IMR-90 (cell line): ENCODE measurements at places on chromosomes 11 and 22.
A peak's percentile ranks its signal among the peaks of the same experiment; 100 is the strongest.

DNA sequence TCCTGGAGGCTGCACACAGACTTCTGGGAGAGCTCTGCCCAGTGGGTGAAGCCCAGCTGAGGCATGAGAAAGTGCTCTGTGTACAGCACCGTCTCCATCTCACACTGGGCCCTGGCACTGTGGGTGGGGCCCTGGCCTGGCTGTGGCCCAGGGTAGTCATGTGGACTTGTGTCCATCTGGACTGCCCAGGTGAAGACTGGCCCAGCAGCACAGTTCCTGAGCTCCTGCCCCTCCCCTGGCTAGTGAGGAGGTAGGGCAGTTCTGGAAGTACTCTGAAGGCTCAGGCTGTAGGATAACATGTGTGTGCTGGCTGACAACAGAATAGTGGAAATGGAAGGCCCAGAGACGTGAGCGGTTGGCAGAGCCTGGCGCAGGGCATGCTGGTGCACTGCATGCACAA, 35.4 kb downstream of the RSPH14 start:
- DNase-seq: no peak

- no peak for DNase-seq
Measured at GRCh38 chr22:31199187-31199586, 12.9 kb upstream of the LIMK2 start.

GRCh38 chr11:66559142-66559865, 9.1 kb downstream of the CTSF start:
- no peak for DNase-seq

GRCh38 chr11:5749836-5750235, 4.2 kb upstream of the OR52N4 start:
- no peak for DNase-seq

DNA sequence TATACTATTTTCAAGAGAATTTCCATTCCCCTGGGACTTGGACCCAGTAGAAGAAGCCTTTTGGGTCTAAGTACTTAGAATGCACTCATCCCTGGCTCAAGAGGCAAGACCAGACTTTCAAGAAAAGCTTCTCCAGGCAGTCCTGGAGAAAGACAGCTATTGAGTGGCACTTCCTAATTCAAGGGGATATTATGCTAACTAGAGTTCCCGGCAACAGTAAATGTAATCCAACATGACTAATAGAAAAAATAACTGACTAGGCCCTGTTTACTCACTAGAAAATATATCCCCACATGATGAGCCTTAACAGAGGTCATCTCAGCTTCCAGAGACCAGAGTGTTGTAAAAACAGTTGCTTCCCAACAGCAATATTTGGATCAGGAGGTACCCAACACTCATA, 47.2 kb upstream of the AKIP1 start:
- DNase-seq: peak; percentile 78

DNA sequence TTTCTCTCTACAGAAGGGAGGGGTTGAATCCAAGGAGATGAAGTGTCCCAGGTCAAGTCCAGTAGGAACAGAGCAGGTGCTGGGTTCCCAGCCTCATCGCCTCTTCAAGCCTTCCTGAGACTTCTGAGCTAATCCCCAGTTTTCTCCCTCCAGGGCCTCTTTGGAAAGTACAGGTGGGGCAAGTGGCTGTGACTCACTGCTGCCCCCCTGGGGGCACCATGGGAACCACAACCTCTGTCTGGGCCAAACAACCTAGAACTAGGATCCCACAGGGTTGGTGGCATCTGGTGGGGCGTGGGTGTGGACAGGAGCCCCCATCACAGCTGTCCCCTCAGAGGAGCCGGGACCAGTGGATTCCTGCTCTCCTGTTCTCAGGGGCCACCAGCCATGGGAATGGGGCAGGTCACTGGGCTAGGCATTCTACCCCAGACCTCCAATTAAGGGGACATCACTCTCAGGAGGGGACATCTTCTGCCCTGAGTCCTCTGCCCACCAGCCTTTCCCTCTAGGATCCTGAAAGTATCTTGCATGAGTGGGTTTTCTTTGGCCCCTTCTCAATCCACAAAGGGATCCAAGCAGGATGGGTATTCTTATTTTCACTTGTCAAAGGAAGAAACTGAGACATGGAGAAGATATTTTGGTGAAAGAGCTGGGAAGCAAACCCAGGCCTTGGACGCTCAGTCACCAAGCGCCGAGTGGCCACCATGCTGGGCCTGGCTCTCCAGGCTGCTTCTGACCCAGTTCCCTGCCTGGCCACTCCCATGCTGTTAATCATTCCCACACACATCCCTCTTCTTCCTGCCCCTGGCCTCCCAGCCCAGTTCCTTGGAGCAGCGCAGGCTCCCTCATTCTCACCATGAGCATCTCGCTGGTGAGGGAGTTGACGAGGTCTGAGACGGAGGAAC, 23.8 kb downstream of the LRRC10B start:
- no peak for DNase-seq

DNA sequence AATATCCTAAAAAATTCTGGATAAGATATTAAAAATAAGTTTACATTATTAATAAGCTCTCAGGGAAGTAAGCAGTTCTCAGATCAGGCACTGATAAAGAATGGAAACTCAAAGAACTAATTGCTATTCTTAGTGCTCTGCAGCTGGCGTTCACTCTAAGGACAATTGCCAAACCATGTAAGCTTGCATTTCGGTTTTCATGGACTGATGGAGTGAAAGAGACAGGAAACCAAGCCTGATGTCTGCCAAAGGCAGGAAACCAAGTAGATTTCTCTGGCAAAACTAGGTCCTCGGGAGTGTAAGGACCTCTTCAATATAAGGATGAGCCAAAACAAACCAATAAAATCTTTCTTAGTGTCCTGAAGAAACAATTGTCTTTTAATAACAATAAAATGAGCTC, 355.2 kb downstream of the RAB38 start:
- no peak for DNase-seq

DNA sequence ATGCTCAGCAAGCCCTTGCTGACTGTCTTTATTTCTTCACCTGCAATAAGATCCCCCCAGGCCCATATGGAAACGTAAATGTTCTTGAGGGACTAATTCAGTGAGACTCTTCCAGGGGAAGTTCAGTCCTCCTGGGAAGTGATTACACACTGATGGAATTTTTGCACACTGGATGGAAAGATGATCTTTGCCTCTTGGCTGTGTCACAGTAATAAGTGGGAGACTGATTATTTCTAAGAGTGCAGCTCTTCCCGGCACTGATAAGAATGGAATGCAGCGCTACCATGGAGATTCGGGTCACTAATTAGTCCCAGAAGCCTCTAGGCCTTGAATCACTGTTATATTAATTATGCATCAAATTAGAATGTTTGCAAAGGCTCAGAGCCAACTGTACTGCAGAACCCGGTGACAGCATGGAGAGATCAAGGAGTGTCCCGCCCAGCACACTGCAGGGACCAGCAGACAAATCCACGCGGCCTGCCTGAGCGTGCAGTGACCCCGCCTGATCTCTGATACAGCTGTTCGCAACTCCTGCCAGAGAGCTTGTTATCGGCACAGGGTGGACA, 178.3 kb downstream of the SNX19 start:
- peak; percentile 89 for DNase-seq

DNA sequence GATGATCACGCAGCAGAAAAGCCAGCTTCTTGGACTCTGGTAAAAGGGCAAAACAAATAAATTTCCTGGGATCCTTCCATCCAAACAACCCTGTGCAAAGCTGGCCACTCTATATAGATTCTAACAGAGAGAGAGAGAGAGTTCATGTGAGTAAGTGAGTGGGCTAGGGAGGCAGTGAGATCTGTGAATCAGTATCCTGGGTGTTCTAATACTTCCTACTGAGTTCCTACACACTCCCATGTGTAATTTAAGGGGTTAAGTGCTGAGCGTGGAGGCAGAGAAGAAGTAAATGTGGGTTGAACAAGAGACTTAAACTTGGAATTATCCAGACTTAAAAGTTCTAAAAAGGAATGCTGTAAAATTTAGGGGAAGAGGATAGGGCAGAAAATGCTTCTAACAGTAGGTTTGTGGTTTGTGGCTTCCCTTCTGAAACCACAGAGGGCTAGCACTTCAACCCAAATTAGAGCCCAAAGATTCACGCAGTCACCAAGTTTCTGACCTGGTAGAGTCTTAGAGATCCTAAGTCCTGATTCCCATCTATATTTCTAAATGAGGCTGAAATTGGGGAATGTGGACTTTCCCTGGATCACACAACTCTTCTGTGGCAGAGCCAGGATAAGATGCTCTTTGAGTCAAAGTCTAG, 413.9 kb downstream of the TENM4 start:
- peak; percentile 51 for DNase-seq

GRCh38 chr11:119374632-119375336, 6.7 kb downstream of the USP2 start:
- DNase-seq: no peak

GRCh38 chr22:17339095-17339693, 30.1 kb upstream of the CECR2 start:
- DNase-seq: no peak

- no peak for DNase-seq
Measured at GRCh38 chr11:85923455-85923854, 68.3 kb downstream of the CCDC83 start.

DNA sequence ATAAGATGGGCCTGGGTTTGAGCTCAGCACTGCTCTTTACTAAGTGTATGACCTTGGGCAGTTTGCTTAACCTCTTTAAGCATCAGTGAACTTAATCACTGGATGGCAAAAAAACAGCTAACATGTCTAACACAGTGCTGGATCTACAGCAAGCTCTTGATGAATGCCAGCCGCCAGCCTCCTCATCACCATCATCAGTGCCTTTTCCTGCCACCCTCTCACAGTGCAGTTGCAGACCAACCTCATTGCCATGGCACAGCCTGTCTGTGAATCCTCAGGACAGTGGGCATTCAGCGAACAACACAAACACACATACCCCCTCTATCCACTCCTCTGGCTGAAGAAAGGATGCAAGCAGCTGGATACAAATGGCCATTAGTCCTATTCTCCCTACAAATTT, 133.0 kb downstream of the OPCML start:
- DNase-seq: no peak

DNA sequence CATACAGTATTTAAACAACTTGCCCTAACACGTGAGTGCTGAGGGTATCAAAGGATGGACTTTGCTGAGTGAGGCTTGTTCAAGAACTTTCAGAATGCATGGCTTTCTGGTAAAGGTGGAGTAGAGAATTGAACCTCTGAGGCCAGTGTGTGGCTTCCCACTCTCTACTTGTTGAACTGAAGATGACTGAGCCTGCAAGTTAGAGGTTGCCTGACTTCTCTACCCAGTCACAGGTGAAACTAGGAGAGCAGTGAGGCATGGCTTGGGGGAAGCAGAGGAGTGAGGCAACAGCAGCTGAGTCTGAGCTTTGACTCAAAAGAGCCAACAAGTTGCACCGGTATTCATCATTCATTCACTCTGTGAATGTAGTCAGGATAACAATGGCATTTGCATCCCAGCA, 256.4 kb upstream of the SESN3 start:
- no peak for DNase-seq

- DNase-seq: no peak
Measured at GRCh38 chr11:78223320-78223954, 34.7 kb downstream of the USP35 start.

DNA sequence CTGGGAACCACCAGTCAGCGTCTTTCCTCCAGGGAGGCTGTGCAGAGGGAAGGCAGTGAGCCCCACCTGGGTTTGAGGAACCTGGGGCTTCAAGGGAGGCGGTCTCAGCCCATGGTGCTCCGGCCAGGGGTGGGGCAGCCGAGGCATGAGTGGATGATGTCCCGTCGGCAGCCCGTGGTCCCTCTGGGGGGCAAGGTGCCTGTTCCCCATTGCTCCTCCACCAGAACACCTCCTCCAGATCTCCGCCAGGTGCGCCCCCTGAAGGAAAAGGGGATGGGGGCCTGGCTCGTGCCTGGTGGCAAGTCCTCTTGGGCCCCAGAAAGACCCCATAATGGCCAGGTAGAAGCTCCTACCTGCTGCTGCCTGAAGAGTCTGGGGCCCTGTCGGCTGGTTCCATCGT, 94.1 kb downstream of the KCNQ1 start:
- DNase-seq: no peak

DNA sequence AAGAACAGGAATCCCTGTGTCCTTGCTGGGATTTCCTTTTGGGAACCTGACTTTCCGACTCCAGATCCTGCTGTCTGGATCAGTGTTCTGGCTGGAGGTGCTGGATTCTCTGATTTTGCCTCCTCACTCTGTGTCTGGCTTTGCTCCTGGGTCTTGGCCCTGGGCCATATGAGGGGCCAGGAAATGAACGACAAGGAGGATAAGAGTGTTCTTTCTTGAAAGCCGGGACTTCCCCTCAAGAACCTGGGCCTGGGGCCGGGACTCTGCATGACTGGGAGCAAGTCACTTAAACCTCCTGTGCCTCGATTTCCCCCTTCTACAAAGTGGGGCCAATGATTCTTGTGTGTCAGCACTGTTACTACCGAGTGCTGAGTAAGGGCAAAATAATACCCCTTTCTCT, 2.9 kb upstream of the MYO7A start:
- DNase-seq: no peak

- DNase-seq: peak; percentile 80
Measured at GRCh38 chr11:74371269-74372052, 26.8 kb downstream of the PGM2L1 start.

- no peak for DNase-seq
Measured at GRCh38 chr11:122814401-122814800, 23.9 kb upstream of the CRTAM start.

GRCh38 chr11:42410251-42410955, 901.4 kb upstream of the API5 start:
- no peak for DNase-seq

- DNase-seq: no peak
Measured at GRCh38 chr22:33099593-33099992, 41.4 kb upstream of the SYN3 start.

GRCh38 chr11:69298267-69299022, 4.5 kb downstream of the MYEOV start:
- DNase-seq: peak; percentile 82

- DNase-seq: peak; percentile 77
Measured at GRCh38 chr11:124798991-124799347, 1.2 kb downstream of the MSANTD2 start.

- DNase-seq: peak; percentile 62
Measured at GRCh38 chr11:93089474-93090102, 108.2 kb downstream of the SLC36A4 start.

DNA sequence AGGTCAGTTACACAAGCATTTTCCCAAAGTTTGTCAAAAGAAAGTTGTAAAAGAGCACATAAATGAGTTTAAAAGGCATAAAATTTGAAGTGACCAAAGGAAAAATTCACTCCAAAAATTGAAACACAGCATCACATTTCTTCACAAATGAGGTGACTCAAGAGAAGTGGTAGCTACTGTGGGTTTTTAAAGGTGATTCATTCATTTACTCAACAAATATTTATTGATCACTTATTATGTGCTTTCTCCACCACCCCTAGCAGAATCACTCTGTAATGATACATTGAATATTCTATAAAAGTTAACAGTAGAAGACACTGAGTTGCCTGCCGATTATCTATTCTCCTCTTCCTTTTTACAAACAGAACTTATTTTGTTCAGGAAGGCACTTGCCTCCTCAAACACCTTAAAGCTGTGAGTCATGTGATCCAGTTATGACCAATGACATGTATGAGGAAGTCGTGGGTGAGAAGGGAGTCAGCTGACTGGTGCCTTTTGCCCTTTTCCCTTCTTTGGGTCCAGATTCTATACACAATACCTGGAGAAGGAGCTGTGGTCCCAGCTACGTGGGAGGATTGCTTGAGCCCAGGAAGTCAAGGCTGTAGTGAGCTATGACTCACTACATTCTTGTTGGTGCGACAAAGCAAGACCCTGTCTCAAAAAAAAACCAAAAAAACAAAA, 67.7 kb upstream of the CLNS1A start:
- DNase-seq: peak; percentile 69

- DNase-seq: no peak
Measured at GRCh38 chr22:20125201-20126174, 6.1 kb upstream of the ZDHHC8 start.

- peak; percentile 80 for DNase-seq
Measured at GRCh38 chr11:46554213-46555147, 39.3 kb downstream of the AMBRA1 start.

- DNase-seq: no peak
Measured at GRCh38 chr11:125579811-125580210, 10.5 kb downstream of the EI24 start.
